Right forelimb (tissue), 1 donor: ENCODE measurements at places on chromosomes 2 and 18.

GRCh38 chr2:85319796-85320195, 8.0 kb downstream of the TGOLN2 start:
- DNase-seq, result no peak

DNA sequence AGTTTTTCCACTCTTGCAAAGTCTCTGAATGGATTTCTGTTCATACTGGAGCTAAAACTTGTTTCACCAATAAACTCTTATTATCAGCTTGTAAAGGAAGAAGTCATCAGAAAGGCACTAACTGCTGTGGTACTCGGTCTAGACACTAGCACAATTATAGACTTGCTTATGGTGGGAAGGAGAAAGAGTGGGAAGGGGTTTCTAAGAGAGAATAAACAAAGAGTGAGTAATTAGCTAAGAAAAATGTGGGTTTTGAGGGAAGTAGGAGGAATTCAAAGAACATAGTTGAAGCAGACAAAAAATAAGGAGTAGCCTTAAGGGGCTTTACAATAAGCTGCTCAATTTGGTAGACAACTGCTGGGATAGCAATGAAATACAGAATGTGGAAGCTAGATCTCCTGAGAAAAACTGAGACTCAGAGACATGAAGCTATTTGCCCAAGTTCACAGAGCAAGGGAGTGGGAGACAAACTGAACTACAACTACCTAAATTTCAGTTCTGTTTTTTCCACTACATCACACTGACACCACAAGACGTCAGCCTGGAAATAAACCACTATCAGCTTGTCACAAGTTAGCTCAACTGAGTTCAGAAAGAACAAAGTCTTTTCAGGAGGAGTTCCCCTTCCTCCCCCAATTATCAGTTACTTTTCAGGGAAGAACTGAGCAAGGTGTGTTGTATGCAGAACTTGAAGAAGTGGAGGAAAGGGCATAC, 59.7 kb downstream of the MAP4K3 start:
- no peak for DNase-seq

GRCh38 chr2:100178085-100178788, 35.8 kb upstream of the AFF3 start:
- no peak for DNase-seq

DNA sequence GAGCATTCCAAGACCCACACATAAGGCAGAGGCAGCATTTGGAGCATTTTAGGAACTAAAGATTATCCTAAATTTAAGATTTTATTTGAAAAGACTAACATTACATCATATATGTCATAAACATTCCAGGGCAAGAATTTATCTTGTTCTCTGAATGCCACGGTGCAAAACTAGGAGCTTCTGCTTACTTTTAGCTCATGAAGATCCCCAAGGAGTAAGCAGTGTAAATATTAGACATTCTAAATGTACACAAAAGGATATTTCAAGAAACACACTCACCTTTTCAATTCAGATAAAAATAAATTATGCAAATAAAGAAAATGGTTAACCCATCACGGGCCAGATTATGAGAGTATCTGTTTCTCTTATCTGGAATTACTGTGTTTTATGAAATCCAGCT, 101.7 kb upstream of the ETAA1 start:
- no peak for DNase-seq

DNA sequence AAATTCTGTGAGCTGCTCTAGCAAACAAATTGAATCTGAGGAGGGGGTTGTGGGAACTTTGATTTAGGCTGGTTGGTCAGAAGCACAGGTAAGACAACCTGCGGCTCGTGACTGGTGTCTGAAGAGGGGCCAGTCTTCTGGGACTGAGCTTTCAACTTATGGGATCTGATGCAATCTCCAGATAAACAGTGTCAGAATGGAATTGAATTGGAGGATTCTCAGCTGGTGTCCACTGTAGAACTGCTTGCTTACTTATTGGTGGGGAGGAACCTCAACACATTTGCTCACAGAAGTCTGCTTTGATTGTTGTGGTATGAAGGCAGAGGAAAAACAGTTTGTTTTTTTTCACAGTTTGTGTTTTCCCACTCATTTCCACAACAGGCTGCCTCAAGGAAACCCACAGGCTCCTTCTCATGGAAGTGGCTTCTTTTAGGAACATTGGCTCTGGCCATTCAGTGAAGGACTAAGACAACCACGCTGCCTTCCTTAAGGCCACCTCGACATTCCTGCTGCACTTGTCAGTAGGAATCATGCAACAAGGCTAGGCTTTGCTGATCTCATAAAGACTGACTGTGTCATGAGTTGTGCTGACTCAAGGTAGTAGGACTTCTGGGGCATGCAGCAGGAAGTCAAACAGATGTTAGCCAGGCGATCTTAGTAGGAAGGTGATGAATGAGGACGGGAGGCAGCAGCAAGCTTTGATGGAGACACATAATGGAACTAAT, 104.7 kb downstream of the TSN start:
- no peak for DNase-seq

- no peak for DNase-seq
Observed at GRCh38 chr2:207897541-207898353, 127.6 kb downstream of the PLEKHM3 start.

GRCh38 chr2:145771525-145771924, 1251.6 kb upstream of the ZEB2 start:
- DNase-seq, result no peak

GRCh38 chr2:209209943-209210342, 213.9 kb upstream of the MAP2 start:
- DNase-seq, result no peak
